ENCODE measurements at places on chromosomes 13 and 19.

DNA sequence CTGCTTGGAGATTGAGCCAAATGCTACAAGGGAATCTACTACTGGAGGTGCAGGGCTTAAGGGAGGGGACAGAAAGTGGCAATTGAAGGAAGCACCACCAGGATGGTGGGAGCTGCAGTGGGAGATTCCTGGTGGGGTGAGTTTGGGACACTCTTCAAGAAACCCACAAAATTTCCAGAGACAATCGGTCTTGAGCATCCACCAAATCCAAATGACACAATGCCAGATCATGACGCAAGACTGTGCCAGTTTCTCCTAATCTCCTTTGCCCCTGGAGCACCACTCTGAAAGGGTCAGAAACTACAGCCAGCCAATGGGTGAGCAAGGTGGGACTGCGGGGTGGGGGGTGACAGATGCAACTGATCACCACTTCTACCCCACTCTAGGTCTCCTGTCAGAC, 78.7 kb downstream of the LRRC63 start:
- DNase-seq = no peak

DNA sequence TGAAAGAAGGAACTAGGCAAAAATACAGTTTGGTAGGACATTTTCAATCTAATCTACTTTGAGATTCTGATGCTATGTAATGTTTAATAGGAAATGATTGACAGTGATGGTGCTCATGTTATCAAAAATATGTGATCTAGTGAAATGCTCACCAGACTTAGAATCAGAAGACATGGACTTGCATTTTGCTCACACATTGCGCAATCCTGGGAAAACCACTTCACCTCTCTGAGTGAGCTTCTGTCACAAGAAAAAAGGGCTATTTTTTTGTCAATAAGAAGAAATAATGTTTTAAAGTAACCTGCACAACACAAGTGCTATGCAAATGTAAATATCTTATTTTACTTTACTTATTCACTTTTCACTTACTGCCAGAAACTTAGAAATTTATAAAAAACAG, 380.9 kb upstream of the HTR2A start:
- DNase-seq = no peak

DNA sequence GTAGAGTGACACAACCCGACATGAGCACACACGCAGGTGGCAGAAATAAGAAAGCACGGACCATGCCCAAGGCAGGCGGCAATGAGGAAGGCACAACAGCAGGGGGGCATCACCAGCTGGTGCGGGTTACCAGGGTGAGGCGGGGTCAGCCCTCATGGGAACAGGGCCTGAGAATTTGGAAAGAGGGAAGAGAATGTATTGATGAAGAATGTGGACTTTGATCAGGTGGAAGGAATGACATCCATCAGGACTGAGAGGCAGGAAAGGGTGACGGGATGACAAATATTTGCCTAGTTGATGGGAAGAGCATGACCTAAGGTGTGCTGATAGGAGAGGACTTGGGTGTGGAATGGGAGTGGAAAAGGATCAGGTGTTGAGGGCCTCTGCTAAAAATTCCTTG, 177.5 kb downstream of the ABCC4 start:
- DNase-seq = no peak

DNA sequence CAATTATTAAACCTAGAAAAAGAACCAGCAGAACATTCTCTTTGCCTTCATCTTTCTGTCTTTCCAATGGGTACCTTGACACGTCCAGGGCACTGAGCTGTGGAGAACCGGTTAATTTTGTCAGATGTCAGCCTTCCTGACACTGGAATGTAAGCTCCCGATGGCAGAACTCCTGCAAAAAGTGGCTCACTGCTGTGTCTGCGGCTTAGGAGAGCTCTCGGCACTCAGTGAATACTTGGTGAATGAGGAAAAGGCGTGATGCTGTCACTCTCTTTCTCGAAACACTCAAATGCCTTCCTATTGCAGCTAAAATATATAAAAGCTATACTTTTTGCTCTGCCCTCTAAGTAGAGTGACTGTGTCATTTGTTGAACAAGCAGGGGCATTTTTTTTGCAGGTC, 17.6 kb downstream of the CEBPA start:
- no peak for DNase-seq

DNA sequence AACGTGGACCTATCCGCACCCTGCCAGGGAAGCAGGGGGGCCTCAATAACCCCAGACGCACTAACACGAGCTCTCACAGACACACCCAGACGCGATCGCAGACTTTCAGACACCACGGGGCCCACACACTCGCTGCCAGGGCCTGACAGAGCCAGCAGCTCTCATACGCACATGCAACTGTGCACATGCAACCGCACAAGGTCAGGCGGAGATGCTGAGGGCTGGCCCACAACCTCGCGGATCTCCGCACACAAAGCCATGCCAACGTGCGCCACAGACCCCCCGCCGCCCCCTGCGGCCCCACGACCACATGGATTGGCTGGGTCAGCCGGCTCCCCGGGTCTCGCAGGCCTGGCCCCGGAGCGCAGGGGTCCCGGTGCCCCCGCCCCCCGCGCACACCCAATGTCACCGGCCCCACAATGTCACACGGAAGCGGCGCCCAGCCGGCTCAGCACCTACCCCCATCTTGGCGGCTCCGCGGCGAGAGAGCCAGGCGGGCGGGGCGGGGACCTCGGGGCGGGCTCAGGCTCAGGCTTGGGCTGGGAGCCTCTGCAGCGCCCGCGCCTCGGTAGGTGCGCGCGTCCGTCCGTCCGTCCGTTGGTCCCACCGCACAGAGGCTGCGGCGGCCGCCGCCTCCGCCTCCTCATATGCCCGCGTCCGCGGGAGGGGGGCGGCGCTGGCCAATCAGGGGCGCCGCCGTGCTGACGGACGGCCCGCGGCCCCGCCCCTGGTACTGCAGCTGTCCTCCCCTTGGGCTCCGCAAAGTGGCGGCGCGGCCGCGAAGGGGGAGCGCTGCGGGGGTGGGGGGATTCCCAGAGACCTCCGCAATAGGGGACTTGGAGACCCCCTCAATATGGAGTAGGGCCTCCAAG, at the start of gene ATP1A3:
ATP1A3 (minus strand) TSS at position 619 of the 872 bp plus-strand sequence; CDS start at position 465, 154 bp downstream.
- DNase-seq = peak; percentile 71

DNA sequence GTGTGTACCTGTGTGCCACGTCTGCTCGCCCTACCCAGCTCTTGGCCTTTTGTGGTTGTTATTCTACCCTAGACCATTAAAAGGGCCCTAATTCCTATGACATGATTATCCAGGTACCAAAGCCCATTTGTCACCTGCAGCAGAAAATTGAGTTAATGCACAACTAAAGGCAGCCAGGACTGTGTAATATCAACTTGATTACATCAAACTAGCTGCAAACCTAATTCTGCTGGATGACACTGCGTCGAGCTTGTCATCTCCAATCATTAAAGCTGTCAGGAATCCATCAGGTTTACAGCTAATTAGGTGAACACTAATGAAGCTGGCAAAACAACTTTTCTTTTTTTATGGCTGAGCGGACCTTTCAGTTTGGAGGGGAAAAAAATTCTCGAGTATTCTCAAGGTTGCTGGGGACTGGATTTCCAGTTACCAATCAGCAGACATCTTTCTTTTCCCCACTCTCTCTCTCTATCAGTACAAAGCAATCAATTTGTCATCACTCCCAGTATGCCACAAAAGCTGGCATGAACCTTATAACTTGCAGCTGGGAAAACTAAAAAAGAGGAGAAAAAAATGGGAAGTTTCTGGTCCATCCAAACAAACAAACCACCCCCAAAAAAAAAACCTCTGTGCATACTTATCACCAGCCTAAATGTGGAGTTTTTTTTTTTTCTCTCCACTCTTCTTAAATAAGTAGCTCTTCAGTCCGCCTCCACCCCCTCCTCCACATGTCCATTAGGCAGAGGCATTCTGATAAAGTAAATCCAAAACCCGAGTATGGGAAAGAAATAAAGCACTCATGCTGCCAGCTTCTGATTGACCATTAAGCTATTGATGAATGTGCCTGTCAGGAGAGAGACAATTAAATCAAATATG, 2.8 kb downstream of the TSHZ3 start:
- no peak for DNase-seq

- DNase-seq = no peak
These were observed 6.0 kb downstream of the SIX5 start for GRCh38 chr19:45762870-45763631.

DNA sequence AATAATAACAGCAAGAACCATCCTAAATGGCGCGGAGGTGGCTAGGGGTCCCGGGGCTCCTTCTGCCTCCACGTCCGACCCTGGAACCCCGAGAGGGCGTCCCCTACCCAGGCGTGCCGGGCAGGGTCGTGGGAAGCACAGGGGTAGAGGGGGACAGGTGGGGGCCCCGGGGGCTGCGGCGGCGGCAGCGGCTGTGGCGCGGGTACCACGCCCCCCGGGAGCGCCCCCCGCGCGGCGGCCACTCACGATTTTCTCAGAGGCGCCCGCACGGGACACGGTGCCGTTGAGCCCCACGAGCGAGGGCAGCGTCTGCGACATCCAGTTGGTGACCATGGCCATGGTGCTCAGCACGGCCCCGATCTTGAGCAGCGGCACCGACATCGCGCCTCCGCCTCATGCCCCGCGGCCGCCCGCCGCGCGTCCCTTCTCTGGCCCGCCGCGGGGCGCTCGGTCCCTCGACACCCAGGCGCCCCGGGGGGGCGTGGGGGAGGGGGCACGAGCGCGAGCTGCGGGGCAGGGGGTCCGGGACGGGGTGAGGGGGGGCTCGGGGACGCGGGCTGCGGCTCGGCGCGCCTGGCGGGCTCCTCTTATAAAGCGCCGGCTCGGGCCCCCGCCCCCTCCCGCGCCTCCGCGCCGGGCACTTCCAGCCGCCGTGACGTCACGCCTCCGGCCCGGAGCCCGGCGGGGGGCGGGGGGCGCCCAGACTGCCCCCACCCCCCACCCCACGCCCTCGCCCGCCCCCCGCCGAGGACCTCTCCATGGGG, 22.9 kb downstream of the OLFM2 start:
- DNase-seq = no peak

DNA sequence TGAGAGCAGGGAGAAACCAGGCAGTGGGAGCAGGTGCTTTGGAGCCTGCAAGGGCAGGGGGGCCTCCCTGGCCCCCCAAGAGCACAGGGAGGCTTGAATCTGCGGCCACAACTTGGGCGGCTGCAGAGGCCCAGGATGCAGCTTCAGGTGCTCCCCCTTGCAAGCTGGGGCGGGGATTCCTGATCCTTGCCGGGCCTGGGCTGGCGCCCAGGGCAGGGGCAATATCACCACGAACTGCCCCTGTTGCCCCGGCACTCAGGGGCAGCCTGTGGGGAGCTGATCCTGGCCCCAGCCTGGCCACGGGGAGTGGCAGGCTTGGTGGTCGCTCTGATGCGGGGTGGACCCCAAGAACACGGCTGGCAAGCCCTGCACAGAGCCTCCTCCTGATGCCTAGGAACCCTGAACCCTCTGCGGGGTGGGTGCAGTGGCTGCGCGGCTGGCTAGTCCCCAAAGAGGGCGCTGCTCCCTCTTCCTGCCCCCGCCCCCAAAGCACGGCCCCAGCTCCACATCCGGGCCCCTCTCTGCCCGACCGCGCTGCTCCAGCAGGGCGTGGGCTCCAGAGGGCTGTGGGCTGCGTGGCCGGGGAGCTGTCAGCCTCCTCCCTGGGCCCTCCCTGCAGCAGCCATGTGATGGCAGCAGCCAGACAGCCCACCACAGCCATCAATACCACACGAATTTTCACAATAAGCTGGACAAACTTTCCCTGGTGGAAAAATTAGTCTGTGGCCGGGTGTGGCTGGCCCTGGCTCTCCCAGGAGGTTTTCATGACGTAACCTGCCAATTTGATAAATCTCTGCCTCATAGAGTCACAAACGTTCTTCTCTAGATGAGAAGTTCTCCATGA, 21.0 kb downstream of the TNFSF9 start:
- peak; percentile 60 for DNase-seq

- peak; percentile 36 for DNase-seq
These were observed at the start of gene SELENOV for GRCh38 chr19:39514840-39515550. Gene SELENOV, plus strand, starts transcription at chr19:39515139. Its CDS starts 74 bp downstream, at chr19:39515213.

DNA sequence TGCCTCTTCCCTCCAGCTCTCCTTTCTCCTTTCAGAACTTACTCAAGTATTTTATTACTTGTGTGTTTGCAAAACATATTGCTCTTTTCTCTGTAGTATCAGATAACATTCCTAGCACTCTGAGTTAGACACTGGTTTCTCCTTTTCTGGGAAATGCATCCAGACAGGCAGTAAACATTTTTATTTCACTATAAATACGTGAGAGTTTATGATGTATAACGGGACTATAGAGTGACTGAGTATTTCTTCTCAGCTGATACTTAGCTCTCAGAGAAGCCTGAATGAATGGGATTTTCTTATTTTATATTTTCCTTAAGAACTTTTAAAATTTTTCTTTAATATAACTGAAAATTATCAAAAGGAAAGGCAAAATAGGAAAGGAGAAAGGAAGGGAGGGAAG, 211.2 kb upstream of the EDNRB start:
- no peak for DNase-seq

- no peak for DNase-seq
These were observed 133.9 kb downstream of the IRS2 start for GRCh38 chr13:109652531-109652930.

DNA sequence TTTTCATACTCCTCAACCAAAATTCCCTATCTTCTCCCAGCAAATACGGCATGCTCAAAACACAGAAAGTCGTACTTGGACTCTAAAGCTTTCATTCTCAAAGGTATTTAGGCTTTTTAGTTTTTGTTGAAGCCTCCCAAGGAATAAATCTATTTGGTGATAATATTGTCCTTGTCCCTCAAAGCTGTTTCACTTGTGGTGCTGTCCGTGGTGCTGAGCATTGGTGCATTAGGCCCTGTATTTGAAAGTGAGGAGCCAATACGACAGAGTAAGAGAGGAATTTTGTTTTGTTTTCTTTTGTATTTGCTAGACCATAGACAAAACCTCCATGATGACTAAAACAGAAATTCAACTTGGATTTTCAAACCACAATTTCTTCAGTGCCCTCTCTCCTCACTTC, 3.2 kb upstream of the LGALS13 start:
- DNase-seq = peak; percentile 25

DNA sequence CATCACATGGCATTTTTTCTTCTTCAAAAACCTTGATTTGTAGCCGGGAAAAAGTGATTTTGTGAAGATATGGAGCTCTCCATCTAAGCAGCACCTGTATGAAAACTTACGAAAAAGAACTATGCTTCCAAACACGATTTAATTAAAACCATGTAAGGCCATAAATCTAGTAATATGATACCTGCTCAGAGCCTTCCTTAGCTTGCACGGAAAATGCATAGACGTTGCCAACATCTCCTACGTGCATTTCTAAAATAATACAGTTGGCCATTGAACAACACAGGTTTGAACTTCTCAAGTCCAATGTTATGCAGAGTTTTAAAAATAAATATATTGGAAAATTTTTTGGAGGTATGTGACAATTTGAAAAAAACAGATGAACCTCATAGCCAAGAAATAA, 59.1 kb upstream of the RNF113B start:
- DNase-seq = no peak

- peak; percentile 73 for DNase-seq
These were observed 34.2 kb upstream of the PNMA8B start for GRCh38 chr19:46529622-46530451.

- DNase-seq = no peak
These were observed 46.3 kb downstream of the BRD4 start for GRCh38 chr19:15285896-15286591.

DNA sequence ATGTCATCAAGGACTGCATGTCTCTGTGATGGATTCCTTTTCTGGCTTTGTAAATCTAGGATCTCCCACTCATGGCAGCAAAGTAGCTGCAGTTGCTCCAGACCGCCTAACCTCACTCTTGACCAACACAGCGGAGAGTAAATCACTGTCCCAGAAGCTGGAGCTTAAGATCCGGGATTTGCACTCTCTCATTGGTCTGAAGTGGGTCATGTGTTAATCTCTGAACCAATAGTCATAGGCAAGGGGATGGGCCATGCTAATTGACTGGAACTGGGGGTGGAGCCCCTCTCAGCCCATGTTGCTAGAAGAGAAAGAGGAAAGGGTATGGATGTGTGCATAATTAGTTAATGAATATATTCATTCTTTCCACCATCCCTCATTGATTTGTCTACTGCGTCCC, 34.0 kb downstream of the VAV1 start:
- no peak for DNase-seq
